AML-193 (cell line): ENCODE measurements at places on chromosomes 4 and X.
A peak's percentile ranks its signal among the peaks of the same experiment; 100 is the strongest.

GRCh38 chr4:2637956-2638552, 101.6 kb downstream of the FAM193A start:
- no peak for DNase-seq

DNA sequence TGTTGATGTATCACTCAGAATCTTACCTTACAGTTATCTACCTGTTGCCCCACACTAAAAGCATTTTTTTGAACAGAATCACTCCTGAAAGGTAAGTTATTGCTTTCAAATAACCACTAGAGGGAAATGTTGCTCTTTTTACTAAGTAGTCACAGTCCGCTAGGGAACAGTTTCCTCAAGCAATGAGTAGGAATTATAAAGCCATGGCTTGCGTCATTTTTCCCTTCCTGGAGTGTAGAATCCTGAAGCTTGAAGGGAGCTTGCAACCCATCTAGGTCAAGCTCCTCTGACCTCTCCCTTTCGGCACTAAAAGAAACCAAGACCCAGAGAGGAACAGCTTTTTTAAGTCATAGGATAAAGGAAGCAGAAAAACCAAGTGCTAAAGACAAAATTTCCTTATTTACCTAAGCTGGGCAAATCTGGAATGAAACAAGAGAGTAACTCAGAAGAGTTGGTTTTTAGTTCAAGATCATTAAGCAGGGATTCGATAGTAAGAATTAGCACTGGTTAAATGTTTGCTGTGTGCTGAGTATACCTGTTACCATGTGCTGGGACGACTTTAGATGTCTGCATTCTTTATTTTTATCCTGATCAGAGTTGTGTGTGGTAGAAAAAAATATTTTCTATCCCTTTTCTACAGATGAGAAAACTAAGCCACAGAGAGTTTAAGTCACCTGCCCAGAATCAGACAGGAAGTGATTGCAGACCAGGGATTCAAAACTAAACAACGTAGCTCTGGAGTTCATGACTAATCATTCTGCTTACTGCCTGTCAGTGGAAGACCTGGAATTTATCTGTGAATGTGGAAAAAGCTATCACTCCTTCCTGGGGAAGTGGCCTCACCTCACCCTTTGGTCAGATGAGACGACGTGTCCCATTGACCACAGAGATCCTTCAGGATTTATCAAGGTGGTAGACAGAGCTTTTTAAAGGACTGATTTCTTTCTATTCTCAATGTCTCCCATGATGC, 631.5 kb downstream of the RAB28 start:
- DNase-seq: peak; percentile 7

GRCh38 chr4:8099981-8100464, 58.6 kb downstream of the ABLIM2 start:
- no peak for DNase-seq

GRCh38 chr4:110172972-110173371, 25.4 kb downstream of the ELOVL6 start:
- DNase-seq: no peak

DNA sequence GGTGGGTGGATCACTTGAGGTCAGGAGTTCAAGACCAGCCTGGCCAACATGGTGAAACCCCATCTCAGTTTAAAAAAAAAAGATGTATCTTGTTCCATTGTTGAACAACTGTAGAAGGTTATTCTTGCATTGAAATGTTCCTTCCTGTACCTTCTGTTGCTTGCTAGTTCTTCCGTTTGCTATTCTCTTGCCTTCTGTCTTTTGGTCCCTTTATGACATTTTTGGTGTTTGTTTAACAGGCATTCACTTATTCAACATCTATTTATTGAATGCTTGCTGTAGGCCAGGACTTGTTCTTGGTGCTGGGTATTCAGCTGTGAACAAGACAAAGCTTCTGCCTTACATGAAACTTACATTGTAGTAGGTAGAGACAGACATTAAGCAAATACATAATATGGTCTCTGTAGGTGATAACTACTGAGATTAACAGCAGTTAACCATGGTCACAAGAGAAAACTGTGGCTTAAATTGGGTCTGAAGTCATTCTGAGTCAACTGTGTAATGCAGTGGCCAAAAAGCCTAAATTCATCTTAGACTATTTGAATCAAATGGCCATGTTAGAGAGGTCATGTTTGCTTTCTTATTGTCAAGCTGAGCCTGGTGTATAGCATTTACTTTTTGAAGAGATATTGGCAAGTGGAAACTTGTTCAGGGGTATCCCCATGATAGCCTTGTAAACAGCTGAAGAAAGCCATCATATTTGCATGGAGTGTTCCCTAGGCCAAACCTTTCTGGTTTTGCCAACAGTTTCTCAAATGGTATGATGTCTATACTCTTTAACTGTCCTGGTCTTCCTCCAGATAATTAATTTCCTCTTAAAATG, 35.6 kb downstream of the GAB1 start:
- no peak for DNase-seq

- DNase-seq: no peak
Measured at GRCh38 chrX:154459832-154460231, 1.8 kb downstream of the PLXNA3 start.

DNA sequence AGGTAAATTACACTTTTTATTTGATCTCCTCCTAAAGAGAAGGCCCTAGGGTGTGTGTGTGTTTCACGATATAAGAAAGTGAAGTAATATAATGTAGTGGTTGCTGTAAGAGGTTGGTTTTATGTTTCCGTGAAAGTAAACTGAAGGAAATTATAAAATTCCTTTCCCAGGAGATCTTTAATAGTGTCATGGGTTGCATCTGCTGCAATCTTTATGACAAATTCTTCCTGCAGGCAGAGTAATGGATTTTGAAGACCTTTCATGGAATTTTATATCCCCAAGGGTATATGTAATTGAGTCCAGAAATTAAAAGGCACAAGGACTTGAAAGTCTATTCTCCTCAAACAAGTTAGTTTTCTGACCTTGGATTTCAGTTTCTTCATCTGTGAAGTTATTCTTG, 538.6 kb downstream of the ANKRD50 start:
- DNase-seq: no peak

DNA sequence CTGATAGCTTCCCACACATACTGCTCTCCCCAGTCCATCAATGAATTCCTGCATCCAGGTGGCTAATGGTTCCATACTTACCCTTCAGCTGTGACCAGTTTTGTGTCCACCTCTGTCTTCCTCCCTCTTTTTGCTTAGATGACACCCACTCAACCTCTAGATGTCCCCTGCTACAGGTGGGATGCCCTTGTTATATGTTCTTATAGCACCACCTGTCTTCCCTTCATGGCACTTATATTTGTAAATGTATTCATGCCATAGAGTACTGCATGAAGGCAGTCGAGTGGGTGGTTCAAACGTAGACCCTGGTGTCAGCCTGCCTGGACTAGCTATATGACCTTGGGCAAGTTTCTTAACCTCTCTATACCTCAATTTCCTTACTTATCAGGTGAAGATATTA, 6.5 kb upstream of the USP46 start:
- DNase-seq: no peak

- no peak for DNase-seq
Measured at GRCh38 chr4:189237340-189237739, 703.3 kb upstream of the FRG1 start.

- DNase-seq: no peak
Measured at GRCh38 chr4:184849185-184849584, 23.4 kb upstream of the ACSL1 start.

DNA sequence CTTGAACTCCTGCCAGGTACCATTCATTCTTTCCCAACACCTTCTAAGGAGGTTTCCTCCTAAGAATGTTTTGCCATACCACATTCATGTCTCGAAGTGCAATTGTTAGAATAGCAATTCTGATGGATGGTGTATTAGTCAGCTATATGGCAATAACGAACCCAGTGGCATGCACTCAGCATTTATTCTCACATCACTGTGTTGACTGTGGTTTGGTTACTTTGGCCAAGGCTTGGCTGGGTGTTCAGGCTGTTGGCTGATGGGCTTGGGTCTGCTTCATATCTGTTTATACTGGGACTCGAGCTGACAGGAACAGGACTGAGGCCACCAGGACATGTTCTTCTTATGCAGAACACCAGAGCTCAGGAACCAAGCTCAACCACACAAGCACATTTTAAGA, 31.7 kb downstream of the PSAPL1 start:
- no peak for DNase-seq
